ENCODE measurements at places on chromosomes 6 and 20.

DNA sequence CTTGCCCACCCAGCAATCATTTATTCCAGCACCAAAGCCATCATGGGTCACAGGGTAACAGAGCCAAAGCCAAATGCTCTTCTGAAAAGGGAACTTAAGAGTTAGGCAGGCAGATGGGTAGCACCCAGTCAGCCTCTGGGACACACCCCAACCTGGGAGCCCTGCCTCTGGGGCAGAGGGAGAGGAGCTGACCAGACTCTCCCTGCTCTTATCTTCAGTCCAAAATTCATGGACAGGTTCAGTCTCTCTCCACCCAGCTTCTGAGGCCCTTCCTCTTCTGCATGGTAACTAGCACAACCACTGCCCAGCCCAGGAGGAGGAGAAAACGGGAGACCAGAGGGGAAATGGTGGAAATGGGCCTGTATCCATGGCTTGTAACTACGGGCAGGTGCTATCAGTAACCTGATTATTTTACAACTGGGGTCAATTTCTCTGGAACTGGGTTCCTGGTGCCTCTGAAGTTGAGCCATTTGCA lies 105.4 kb downstream of the NOL4L start:
- DNase-seq = no peak

DNA sequence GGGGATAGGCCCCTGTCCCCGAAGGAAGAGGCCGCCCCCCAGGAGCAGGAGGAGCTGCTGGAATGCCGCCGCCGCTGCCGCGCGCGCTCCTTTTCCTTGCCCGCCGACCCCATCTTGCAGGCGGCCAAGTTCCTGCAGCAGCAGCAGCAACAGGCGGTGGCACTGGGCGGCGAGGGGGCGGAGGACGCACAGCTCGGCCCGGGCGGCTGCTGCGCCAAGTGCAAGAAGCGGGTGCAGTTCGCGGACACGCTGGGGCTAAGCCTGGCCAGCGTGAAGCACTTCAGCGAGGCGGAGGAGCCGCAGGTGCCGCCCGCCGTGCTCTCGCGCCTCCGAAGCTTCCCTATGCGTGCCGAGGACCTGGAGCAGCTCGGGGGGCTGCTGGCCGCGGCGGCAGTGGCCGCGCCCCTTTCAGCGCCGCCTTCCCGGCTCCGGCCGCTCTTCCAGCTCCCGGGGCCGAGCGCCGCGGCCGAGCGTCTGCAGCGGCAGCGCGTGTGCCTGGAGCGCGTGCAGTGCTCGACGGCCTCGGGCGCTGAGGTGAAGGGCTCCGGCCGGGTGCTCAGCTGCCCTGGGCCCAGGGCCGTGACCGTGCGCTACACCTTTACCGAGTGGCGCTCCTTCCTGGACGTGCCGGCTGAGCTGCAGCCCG lies 630 bp downstream of the PPP1R3G start:
- DNase-seq = peak; percentile 62

DNA sequence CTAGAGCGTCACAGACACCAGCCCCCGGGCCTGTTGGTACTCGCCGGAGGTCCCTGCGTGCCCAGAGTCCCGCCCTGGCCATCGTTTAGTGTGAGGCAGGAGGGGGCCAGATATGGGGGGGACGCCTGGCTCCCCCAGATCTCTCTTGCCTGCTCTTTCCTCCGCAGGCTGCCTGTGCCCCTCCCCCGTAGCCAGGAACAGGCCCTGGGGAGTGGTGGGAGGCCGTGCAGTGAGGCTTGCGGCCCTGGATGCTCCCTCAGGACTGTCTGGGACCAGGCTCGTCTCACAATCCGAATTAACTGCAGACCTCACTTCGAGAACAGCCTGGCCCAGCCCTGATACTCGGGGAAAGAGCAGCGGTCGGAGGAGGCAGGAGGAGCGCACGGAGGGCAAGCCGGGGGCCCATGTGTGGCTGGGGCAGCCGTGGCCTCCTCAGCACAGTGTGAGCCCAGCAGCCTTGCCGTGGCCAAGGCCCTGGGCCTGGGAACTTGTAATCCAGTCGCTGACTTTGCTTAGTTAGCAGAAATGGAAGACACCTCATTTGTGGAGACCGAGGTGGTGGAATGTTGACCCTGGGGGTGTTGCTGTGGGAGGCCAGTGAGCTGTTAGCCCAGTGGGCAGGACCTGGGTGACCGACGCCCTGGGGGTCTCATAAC lies 28.7 kb downstream of the FRMD1 start:
- DNase-seq = no peak

GRCh38 chr6:147255948-147256674 lies 51.9 kb downstream of the STXBP5 start:
- no peak for DNase-seq

GRCh38 chr20:56273491-56273890 lies 25.0 kb downstream of the MC3R start:
- no peak for DNase-seq

- no peak for DNase-seq
Observed at GRCh38 chr6:2447318-2447920, 202.0 kb upstream of the GMDS start.

DNA sequence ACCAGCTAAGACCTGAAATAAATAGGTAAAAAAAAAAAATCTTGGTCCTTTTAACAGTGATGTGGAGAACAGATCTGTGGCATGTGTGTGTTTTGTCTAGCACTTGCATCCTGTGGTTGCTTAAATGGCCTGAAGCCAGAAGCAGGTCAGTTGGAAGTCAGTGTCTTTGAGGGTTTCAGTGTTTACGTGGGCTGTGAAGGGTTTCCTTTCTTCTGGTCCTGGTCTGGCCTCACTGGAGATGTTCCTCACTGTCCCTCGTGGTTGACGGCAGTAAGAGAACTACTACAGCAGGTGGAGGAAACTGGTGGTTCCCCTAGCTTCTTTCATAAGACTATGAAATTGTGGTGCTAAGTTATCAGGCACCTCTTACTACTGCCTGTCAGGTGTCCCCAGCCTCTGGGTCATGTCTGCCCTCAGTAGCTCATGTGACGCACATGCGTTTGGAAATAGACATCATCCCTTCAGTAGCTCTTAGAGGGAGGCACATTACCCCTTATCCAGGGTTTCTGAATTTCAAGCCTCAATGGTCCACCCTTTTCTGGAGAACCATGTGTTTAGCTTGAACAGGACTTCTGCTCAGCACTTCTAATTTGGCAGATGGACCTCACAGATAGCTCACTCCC lies 59.4 kb upstream of the SCP2D1 start:
- no peak for DNase-seq

GRCh38 chr6:7615611-7616383 lies 25.8 kb downstream of the SNRNP48 start:
- no peak for DNase-seq

DNA sequence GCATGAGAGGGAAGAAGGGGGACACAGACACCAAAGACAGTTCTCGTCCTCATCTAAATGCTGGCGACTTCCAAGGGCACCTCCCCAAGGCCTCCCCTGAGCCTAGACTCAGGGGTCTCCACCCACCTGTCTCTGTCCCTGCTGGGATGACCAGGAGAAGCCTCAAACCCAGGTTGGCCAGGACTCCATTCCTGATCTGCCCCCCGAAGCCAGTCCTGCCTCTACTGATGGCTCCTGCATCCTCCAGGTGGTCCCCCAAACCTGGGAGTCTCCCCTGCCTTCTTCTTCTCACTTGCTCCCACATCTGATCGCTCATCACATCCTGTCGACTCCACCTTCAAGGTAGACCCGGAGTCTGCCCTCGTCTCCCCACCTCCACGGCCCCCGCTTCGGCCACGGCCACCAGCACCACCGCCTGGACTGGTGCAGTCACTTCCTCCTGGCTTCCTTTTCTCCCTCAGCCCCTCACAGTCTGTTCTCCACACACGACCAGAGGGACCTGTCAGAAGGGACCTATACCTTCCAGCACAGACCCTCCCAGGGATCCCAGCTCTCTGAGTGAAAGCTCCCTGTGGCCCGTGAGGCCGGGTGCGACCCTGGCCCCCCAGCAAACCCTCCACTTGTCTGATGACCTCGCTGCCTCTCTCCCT lies 92.1 kb downstream of the CEBPB start:
- no peak for DNase-seq

DNA sequence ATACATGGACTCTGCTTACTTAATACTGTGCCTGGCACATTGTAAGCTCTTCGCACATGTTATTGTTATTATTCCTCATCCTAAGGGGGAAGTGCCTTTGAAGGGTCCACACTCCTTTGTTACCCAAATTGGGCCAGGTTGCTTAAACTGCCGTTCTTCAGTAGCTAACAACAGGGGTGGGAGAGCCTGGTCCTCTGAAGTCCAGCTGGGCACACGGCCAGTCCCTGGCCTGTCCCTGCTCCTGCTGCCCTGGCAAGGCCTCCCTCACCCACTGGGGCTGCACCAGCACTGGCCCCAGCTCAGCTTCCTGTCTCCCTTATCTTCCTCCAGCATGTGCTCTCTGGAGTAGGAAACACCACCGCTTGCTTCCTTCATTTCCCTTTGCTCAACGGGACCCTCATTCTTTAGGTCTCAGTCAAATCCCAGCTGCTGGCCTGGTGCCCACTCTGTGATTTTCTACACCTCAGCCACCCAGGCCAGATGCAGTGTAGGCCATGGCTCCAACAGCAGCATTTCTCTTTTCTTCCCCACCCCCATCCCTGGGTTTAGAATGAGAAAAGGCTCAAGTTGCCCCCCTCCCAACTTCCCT lies 5.5 kb upstream of the PROCR start:
- DNase-seq = no peak

DNA sequence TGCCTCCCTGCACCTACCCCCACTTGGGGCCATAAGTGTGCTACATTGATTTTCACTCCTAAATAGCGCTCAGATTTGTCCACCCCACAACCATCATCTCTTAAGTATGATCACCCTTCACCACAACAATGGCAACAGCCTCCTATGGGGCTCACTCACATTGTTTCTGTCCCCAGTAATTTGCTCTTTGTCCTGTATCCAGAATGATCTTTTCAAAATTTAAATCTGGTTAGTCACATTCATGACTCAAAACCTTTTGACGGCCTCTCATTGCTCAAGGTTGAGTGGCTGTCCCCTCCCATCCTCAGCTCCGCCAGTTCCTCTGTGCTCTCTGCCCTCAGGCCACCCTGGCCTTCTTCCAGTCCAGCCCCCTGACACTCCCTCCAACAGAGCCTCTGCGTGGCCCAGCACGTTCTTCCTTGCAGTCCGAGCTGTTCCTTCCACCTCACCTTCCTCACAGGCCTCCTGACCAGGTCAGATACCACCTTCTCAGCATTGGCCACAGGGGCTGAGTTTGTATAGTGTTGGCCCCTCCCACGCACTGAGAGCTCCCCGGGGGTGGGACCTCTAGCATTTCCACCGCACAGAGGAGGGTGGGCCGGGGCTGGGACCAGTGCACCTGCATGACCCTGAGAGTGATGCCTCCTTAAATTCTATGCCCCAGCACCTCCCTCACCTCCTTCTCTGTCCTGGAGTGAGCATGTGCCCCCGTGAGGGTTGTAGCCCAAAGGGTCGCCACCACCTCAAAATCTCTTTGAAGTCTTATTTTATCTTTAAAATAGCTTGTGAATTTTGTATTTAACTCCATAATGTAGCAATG lies 2.4 kb upstream of the PPP1R3G start:
- DNase-seq = no peak

- no peak for DNase-seq
Observed at GRCh38 chr20:46545077-46545826, 5.2 kb downstream of the OCSTAMP start.

DNA sequence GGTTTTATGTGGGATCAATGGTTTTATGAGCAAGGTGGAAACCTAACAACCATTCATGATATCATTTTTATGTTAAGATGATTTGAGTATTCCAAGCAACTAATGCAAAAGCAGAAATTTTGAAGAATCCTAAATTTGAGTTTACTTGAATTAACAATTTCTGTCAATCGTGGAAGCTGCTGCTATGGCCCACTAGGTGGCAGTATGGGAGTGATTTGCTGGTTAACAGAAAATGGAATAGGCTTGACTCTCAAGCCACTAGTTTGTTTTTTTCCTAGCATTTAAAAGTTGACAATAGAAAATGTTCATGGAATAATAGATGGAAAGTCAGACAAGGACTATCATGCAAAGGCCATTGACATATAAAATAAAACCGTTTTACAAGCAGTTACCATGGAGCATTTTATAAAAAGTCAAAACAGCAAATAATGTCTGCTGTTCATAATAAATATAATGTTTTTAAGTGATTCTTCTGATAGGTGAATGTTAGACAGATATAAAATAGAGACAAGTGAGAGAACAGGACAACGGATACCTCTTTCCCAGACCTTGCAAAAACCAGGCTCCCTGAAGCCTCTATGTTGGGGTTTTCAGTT lies 43.0 kb upstream of the TMEM200A start:
- peak; percentile 49 for DNase-seq

All from left renal cortex interstitium (tissue), 4 donors.